ENCODE measurements at places on chromosomes 6 and 20. TPM values are rescaled to one million over a fixed set of nuclear protein-coding genes. Genes with fewer than 3 reads are reported as not detected.

The TSPYL4 gene
- 5.4 TPM for total RNA-seq

- H3K36me3 ChIP-seq = no peaks in the 10 kb centered on the region
- no peak overlapping the region for H3K27ac ChIP-seq
Measured at GRCh38 chr6:1901556-1901955, 291.8 kb downstream of the FOXC1 start.

The SAMHD1 gene
- total RNA-seq = 21.4 TPM

- no peak for DNase-seq
- H3K4me3 ChIP-seq = no peak overlapping the region
- no peaks in the 10 kb centered on the region for H3K27me3 ChIP-seq
- peaks cover 24% of the 10 kb centered on the region for H3K36me3 ChIP-seq
Measured at GRCh38 chr20:46388201-46388836, 18.1 kb downstream of the ELMO2 start.

GRCh38 chr6:155162682-155163081 is 101.1 kb upstream of the CLDN20 start:
- no peak overlapping the region for H3K27ac ChIP-seq
- H3K27me3 ChIP-seq = no peaks in the 10 kb centered on the region
- H3K36me3 ChIP-seq = no peaks in the 10 kb centered on the region

DNA sequence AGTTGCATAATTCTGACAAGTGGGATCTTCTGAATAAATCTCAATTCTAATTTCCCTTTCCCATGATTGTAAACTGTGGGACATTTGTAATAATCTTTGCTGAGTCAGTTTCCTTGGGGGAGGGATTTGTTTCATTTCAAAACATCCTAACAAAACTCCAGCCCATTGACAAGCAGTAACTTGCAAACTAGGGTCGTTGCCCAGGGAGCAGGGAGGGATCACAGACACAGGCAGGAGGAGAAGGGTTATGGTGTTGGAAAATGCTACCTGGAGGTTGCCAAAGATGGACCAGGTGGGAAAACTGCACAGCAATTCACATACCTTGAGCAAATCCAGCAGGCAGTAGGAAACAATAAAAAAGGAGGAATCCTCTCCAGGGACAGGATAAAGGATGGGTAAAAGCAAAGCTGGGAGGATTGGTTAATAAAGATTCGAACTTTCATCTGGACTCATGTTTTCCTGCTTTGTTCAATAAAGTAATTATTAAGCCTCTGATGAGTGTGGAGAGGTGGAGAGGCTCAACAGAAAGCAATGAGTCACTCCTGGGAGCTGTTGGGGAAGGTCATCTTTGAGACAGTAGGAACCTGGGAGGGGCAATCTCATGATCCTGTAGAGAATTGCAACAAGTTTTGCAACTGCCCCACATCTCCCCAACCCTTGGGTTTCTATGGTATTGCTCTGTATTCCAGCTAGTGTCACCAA is 87.3 kb upstream of the AKIRIN2 start:
- DNase-seq = no peak
- 0 out of 2 replicates have a peak overlapping the region, but pooled peaks have one; percentile 14 for H3K4me3 ChIP-seq
- peaks cover 13% of the 10 kb centered on the region for H3K4me1 ChIP-seq
- H3K27me3 ChIP-seq = no peaks in the 10 kb centered on the region
- no peak overlapping the region for H3K27ac ChIP-seq
- no peaks in the 10 kb centered on the region for H3K36me3 ChIP-seq

- H3K27ac ChIP-seq = no peak overlapping the region
- H3K27me3 ChIP-seq = no peaks in the 10 kb centered on the region
- H3K36me3 ChIP-seq = no peaks in the 10 kb centered on the region
Measured at GRCh38 chr6:118468682-118469465, 79.2 kb upstream of the PLN start.

The SEL1L2 gene
- not detected for total RNA-seq
